ENCODE measurements at places on chromosomes 5 and 9.

GRCh38 chr5:90037646-90038045 lies 371.9 kb downstream of the CETN3 start:
- no peak for DNase-seq

DNA sequence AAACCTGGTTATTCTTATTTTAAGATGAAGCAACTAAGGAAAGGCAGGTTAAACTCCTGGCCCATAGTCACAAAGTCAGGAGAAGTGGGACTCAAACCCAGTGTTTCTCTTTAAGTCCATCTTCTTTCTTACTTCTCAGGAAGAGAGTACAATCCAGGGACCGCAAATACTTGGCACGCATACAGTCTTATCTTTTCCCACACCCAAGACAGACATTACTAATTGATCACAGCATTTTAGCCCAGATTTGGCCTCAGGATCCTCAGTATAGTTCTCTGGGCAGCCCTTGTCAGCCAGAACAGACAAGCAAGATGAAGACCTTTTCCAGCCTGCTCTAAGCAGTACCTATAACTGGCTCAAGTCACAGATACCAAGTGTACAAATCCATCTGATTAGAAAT lies 125.5 kb upstream of the RAI14 start:
- no peak for DNase-seq

DNA sequence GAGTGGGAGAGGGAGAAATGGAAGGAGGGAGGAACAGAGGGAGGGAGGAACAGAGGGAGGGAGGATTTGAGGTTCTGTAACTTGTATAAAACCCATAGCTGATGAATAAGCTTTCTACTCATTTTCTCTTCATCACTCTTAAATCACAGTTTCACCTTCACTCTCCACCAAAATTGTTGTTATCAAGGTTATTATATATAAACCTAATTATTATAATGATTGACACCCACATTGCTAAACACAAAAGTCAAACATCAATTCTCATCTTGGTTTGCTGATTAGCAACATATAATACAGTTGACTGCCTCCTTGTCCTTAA lies 229.0 kb upstream of the PAPPA start:
- no peak for DNase-seq

- no peak for DNase-seq
Observed at GRCh38 chr9:73780916-73781315, 629.3 kb downstream of the ANXA1 start.

- no peak for DNase-seq
Observed at GRCh38 chr5:7250004-7250403, 145.9 kb upstream of the ADCY2 start.

- no peak for DNase-seq
Observed at GRCh38 chr5:6673963-6674362, 39.3 kb upstream of the TENT4A start.

Measured in cortex of kidney (tissue), 1 donor.